ENCODE measurements at places on chromosomes 7 and 10. TPM values are rescaled to one million over a fixed set of nuclear protein-coding genes. Genes with fewer than 3 reads are reported as not detected.

GRCh38 chr7:87875151-87876039 is 765 bp downstream of the SLC25A40 start:
- DNase-seq, result no peak

DNA sequence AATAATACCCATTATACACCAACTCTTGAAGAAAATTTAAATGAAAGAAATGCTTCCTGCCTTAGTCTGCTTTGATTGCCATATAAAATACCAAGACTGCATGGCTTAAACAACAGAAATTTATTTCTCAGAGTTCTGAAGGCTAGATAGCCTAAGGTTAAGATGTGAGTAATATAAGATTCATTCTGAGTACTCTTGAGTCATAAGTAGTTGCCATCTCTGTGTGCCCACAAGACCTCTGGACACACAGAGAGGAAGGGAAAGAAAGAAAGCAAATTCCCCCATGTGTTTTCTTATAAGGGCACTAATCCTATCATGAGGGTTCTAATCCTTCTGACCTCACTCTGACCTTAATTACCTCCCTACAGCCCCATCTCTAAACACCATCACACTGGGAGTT is 201.2 kb downstream of the PTN start:
- DNase-seq, result no peak

DNA sequence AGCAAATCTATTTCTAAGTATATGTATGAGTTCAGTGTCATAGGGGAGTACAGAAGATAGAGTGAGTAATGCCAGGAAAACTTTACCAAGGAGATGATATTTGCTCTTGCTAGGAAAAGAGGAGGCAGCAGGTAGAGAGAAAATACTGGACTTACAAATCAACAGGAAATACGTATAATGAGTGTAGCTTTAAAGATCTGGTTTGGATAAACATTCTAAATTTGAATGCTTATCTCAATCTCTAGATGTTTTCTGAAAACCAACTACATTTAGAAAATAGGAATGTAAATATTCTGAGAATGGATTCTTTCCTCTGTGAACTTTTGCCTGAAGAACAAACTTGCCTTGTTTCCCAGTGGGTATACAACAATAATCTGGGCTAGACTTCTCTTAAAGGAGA is 46.9 kb upstream of the GNAI1 start:
- no peak for DNase-seq

DNA sequence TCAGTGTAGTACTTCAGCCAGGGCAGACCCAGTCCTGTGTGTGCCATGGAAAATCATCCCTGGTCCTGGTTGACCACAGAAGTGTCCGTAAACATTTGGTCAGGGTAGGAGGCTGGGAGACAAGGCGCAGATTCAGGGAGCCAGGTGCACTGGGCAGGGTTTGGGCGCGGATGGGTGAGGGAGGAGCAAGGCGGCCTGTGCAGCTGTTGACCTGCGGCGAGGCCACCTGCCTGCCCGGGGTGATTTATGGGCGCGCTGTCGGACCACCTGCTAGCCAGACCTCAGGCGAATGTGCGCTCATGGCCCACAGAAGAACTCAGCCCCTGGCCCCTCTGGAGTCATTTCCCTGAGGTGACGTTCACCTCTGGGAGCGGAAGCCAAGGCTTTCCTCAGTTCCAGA is 6.6 kb downstream of the SFRP5 start:
- no peak for DNase-seq

CCDC172 gene
- not detected for total RNA-seq

DNA sequence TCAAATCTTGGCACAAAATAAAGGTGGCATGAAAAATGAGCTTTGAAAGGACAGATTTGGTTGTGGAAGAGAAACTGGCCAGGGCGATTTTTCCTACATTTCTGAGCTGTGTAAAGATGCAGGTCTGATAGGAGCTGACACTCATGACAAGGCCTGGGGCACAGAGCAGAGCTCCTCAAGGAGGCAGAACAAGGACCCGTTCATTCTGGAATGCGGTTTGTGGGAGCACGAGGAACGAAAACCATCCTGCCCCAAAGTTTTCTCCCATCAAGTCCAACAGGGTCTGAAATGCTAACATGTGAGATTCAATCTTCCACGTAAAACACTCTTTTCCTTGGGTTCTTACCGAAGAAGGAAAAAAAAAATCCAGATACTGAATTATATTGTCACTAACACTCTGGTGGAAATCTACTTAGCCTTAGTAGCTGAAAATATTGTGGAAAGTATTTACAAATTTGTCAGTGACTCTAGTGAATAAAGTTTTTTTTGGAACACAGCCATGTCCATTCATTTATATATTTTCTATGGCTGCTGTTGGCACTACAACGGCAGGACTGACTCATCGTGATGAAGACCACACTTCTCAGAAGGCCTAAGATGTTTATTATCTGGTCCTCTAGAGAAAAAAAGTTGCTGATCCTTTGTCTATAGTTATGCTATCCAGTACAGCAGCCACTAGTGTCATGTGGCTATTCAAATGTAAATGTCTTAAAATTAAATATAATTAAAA is 215.7 kb downstream of the BAMBI start:
- no peak for DNase-seq

GRCh38 chr7:23247603-23248335 is 1.2 kb downstream of the GPNMB start:
- DNase-seq, result no peak

- DNase-seq, result peak; percentile 49
These were observed 41.9 kb upstream of the SYPL1 start for GRCh38 chr7:106153891-106154449.

CALHM2 gene
- total RNA-seq, result 65.8 TPM

NUTM2E gene
- not detected for total RNA-seq

GRCh38 chr7:12727455-12728191 is 40.2 kb downstream of the ARL4A start:
- DNase-seq, result no peak

FOXI2 gene
- not detected for total RNA-seq

GRCh38 chr10:113549856-113550255 is 3.0 kb upstream of the HABP2 start:
- no peak for DNase-seq

GRCh38 chr7:153430931-153431330 is 621.3 kb upstream of the DPP6 start:
- no peak for DNase-seq

DNA sequence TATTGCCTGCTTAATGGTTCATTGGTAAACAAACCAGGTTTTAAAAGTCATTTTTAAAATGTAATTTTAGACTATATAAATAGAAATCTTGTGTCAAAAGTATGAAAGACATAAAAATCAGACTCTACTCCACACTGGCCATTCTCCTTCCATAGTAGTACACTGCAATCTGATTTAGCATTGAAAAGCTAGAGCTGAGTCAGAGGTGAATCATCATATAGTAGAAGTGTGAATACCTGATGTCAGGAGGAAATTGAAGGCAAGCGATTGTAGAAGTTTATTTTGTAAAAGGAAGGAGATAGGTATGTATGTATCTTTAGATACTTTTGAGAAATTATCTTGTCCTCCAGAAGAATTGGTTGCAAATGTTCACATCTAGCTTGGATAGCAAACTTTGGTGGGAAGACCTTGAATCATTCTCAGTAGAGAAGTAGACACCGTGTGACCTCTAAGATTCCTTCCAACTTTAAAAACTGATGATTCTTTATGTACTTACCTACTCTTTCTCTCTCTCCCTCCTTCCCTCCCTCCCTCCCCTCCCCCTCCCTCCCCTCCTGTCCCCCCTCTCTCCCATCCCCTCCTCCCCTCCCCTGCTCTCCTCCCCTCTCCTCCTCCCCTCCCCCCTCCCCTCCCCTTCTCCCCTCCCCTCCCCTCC is 88.1 kb downstream of the BTAF1 start:
- no peak for DNase-seq

DNA sequence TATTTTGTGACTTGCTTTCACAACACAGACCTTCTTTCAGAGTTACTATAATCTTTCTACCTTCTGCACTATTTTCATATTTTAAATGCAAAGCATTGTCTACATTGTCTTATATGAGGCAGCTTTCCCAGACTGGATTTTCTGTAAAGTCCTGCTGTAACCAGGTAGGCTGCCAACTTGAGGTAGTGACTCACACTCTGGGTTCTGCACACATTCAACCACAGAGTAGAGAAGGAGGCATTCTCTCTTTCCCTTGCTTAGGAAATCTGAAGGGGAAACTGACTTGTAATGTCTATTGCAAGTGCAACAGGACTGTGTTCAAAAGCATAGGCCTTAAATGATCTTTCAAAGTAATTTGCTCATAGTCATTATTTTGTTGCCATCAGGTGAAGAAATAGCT is 461.4 kb downstream of the GRM8 start:
- DNase-seq, result no peak

- DNase-seq, result no peak
These were observed 627.7 kb downstream of the TNS3 start for GRCh38 chr7:46954181-46954580.

Measured in omental fat pad (tissue), 4 donors.